Activated CD4-positive, alpha-beta T cell treated with anti-CD3 and anti-CD28 coated beads, Interleukin-2, amount 50 U/mL, for 1 hour (primary cell): ENCODE measurements at places on chromosomes 1 and 21.

GRCh38 chr21:45774291-45774690 lies 130.8 kb downstream of the PCBP3 start:
- DNase-seq = no peak

DNA sequence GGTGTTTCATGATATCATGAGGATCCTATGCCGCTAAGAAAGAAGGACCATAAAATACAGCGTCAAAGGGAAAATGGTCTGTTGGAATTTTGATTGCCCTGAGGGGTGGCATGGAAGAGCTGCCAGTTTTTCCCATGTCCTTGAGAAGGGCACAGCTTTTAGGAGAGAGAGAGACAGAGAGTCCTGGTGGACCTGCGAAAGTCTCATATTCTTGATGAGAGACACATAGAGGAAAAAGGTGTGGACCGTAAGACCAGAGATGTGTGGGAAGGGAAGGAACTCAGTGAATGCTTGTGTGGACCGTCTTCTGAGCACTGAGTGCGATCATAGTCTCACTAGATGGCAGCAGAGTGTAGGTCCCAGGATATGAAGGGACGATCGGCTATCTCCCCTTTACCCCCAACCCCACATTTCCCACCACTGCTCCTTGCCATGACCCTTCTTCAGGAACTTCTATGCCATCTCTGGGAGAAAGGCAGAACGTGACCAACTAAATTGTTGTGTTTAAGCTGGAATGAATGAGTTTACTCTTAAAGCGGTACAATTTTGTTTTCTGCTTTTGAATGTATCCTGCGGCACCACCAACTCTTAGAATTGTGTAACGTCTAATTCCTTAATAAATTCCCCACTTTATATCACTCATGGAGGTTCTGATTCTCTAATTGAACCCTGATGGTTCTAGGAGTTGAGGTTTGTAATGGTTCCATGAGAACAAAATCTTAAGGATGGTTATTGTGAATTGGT lies 117.7 kb downstream of the CTH start:
- DNase-seq = no peak

GRCh38 chr21:15552914-15553494 lies 176.8 kb upstream of the USP25 start:
- no peak for DNase-seq

- DNase-seq = no peak
Measured at GRCh38 chr1:207826557-207827487, 75.0 kb downstream of the CD46 start.

GRCh38 chr1:31482482-31483011 lies 69.5 kb downstream of the SERINC2 start:
- no peak for DNase-seq

DNA sequence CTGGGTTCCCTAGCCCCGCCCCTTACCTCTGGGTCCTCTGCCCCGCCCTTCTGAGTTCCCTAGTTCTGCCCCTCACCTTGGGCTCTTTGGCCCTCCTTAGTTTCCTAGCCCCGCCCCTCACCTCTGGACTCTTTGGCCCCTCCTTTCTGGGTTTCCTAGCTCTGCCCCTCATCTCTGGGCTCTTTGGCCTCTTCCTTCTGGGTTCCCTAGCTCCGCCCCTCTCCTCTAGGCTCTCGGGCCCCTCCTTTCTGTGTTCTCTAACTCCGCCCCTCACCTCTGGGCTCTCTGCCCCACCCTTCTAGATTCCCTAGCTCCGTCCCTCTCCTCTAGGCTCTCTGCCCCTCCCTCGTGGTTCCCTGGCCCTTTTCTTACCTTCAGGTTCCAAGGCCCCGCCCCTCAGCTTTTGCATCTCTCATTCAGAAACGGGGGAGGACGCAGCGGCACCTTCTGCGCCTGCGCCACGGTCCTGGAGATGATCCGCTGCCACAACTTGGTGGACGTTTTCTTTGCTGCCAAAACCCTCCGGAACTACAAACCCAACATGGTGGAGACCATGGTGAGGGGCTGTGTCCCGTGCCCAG lies 88.5 kb downstream of the PTPRU start:
- DNase-seq = no peak

DNA sequence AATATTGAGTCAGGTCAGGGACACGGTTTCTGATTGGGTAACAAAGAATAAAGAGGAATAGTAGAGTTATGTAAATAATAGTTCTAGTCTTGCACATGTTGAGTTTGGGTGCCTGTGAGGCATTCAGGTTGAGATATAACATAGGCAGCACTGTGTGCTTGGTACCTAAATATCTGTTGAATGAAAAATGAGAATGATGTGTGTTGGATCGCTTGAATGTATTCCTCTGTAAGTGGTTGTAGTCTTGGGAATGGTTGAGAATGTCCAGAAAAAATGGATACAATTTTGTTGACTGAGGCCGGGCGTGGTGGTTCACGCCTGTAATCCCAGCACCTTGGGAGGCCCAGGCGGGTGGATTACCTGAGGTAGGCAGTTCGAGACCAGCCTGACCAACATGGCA lies 116.3 kb upstream of the HNRNPU start:
- no peak for DNase-seq

GRCh38 chr1:186118724-186119123 lies 256.3 kb downstream of the TPR start:
- no peak for DNase-seq

DNA sequence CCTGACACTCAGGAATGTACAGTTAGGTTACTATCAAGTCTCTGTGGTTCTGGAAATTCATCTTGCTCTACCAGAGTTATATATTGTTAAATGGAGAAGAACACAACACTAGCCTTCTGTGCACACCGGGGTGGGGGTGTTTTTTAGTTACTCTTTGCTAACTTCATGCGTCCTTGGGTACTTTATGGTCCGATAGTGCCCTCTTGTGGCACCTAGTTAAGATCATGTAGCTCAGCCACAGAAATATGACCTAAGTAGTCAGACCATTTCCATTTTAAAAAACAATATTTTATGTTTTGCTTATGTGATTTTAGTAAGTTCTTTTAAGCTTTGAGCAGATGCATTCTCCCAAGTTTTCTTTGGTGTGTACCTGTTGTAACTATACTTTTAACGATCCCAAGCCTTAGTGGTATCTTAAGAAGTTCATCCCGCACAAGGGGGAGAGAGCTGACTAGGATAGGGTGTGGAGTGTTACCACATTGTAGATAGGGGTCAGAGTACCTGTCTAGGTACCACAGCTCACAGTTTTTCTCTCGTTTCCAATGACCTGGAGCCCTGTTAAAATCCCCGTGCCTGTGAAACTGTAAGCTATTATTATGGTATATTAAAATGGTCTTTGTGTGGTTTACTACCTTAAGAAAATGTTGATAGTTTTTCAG lies 20.6 kb upstream of the SH3D21 start:
- peak; percentile 61 for DNase-seq

DNA sequence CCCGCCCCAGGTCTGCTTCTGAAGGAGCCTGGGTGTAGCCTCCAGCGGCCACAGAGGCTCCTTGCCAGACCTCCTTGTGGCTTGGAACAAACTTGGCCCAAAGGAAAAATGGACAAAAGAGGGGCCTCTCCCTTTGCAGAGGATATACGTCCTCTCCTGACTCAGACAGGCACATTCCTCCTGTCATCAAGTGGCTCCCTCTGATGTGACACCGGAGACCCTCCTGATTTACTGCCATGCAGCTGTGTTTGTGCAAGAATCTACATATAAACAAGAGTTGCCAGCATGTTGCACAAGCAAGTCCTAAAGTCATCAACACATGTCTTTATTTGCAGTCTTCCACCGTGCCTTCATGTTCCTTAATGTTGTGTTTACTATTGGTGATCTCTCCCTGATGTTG lies 54.1 kb upstream of the F3 start:
- DNase-seq = no peak

- DNase-seq = no peak
Measured at GRCh38 chr1:33319949-33320618, 814 bp downstream of the A3GALT2 start.

DNA sequence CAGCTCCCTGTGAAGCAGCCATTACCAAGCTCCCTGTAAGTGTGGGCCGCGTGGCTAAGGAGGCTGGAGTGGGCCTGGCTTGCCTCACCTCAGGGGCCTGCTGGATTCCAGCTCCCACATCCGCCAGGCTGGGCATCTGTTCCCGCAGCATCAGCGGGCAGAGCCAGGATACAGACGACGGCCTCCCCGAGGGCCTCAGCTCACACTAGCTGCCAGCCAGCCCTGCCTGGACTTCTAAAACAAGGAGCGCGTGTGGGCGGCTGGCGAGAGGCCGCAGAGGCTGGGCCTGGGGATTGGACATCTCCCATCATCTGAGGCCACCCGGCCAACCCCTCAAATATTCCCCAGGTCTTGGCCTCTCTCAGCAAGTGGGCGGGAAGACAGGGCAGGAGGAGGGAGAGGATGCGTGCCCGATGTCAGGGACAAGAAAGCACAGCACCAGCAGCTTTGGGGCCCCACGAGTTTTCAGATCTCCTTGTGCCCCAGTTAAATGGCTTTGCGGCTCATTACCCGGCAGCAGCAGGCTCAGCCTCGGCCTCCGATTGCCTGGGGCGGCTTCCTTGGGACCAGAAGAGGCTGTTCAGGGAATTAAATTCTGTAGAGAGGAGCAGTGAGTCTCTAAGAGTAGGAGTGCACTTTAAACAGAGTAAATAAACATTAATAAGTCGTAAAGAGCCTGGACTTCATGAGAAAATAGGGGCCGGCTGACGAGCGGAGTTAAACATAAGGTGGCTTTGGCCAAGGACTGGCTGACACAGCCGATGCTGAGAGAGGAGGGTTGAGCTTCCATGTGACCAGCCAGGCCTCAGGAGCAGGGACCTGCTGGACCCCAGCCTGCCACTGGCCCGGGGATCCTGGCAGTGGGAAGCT lies 208.9 kb upstream of the C1orf174 start:
- no peak for DNase-seq

- DNase-seq = no peak
Measured at GRCh38 chr1:93828367-93828755, 50.6 kb downstream of the DNTTIP2 start.

GRCh38 chr1:40802742-40803113 lies 19.1 kb downstream of the KCNQ4 start:
- no peak for DNase-seq

- no peak for DNase-seq
Measured at GRCh38 chr1:173853074-173853473, 14.7 kb downstream of the GAS5 start.
